ENCODE measurements at places on chromosomes 16 and 17.
A peak's percentile ranks its signal among the peaks of the same experiment; 100 is the strongest.

GRCh38 chr16:65767125-65767524 is 599.4 kb upstream of the CDH5 start:
- DNase-seq, result no peak

DNA sequence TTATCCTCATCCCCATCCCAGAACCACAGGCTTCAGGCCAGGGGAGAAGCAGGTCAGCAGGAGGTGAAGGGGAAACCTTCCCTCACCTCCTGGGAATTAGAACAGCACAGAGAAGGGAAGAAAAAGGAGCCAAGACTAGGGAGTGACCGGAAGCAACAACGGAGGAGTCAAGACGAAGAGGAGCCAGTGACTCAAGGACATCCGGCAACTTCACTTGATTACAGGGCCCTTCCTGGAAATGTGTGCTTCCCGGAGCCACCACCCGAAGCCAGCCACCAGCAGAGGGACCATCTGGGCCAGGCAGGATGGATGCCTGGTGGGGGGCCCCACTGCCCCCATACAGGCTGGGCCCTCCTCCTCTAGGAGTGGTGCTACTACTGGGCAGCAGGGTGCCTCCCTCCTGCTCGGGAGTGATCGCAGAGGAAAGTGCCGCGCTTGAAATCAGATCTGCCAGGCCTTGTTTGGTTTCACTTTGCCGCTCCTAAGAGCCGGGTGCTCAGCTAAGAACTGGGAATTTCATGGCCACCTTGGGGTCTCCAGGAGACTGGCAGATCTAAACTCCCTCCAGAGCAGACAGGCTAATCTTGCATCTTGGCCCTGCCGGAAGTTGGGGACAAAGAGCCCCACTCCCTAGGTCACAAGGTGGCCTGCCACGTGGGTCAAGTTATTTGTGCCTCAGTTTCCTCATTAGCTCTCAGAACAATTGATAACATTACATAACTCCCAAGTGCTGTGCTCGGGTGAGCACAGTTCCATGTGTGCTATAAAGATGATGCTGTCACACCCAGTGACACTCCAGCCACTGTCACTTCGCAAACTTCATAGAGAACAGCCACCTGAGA is 6.6 kb downstream of the CDC42EP4 start:
- no peak for DNase-seq

GRCh38 chr16:71572497-71573116 is 4.3 kb downstream of the TAT start:
- DNase-seq, result no peak

GRCh38 chr16:88406096-88407041 is 23.6 kb downstream of the ZNF469 start:
- DNase-seq, result no peak

- no peak for DNase-seq
These were observed 3.6 kb upstream of the CYTH1 start for GRCh38 chr17:78785663-78786057.

GRCh38 chr16:55539049-55539448 is 27.4 kb upstream of the CAPNS2 start:
- DNase-seq, result no peak

GRCh38 chr17:82905130-82905529 is 65.3 kb upstream of the ZNF750 start:
- no peak for DNase-seq

DNA sequence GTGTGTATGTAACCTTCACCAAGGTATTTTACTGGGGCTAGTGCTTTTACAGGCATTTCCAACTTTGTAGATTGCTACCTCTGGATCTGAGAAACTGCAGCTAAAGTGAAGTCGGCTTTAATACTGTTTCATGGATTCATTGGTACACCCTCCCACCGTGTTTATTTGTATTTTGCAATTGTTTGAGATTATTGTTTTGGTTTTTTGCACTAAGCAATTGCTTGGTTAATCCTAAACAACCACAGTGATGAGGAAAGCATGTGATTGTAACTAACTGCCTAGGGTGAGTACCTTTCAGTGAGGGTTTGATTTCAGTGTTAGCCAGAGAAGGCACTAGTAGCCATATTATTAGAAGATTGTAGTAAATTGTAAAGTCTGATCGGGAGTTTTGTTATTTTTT is 3.3 kb downstream of the LUC7L3 start:
- no peak for DNase-seq

DNA sequence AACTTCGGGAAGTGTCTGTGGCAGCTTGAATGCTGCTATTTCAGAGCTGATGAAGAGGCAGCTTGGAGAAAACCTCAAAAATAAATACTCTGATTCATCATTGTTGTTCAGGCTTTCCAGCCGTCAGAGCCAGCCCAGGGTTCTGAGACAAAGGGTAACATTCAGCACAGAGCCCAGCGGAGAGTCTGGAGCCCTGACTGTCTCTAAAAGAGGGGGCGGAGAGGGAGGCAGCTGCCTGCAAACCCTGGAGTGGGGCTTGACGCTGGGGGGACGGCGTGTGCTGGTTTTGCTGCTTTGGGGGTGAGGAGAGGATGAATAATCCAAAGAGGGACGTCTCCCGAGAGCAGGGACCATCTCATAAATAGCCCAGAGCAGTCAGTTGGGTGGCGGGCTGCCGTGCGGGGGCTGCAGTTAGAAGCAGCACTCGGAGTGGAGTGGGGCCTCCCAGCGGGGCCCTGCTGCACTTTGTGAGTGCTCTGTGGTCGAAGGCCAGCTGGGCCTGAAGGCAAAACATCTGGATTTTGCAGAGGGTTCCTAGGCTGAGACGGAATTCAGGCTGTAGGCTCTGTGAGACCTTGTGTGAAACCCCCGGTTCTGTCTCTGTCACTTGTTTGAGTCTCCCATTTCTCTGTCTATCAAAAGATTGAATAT is 237.8 kb downstream of the PRKCA start:
- no peak for DNase-seq

DNA sequence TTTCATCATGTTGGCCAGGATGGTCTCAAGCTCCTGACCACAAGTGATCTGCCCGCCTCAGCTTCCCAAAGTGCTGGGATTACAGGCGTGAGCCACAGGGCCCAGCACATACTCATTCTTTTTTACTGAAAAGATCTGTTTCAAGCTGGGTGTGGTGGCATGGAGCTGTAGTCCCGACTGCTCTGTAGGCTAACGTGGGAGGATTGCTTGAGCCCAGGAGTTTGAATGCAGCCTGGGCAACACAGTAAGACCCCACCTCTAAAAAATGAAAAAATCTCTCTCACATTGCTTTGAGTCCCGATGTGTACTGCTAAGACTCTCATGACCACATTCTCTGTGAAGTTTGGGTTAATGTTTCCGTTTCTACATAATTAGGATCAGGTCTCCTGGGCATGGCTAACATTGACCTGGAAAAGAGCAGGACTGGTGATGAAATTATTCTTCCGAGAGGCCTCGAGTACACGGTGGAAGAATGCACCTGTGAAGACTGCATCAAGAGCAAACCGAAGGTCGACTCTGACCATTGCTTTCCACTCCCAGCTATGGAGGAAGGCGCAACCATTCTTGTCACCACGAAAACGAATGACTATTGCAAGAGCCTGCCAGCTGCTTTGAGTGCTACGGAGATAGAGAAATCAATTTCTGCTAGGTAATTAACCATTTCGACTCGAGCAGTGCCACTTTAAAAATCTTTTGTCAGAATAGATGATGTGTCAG is 2.3 kb downstream of the TNFRSF17 start:
- DNase-seq, result no peak

- DNase-seq, result peak; percentile 72
These were observed 12.9 kb upstream of the SEC14L1 start for GRCh38 chr17:77127735-77128361.

DNA sequence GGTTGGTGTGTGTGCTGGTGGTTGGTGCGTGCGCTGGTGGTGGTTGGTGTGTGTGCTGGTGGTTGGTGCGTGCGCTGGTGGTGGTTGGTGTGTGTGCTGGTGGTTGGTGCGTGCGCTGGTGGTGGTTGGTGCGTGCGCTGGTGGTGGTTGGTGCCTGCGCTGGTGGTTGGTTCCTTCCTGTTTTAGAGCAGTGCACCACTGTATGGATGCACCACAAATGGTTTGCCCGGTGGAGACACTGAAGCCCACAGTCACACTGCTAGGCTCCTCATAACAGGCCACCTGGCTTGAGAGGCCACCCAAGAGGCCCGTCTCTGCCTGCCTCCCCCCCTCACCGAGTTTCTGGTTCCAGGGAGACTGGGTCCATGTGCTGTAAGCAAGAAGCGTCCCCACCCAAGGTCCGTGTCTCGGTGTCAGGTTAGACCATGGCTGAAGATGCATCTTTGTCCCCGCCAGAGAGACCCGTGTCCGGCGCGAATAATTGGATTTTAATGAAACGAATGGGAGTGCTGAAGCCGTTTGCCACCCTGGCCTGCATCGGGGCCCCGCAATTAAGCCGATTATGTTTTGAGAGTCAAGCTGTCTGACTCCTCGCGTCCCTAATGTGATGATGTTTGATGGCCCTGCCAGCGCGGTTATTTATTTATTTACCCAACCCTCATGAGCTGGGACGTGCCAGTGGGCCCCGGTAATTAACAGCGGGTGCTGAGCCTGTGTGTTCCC is 161.3 kb upstream of the GSE1 start:
- DNase-seq, result no peak
